ENCODE measurements at places on chromosomes 4 and X.

GRCh38 chrX:55312655-55313054 lies 47.9 kb upstream of the PAGE3 start:
- no peak for DNase-seq

DNA sequence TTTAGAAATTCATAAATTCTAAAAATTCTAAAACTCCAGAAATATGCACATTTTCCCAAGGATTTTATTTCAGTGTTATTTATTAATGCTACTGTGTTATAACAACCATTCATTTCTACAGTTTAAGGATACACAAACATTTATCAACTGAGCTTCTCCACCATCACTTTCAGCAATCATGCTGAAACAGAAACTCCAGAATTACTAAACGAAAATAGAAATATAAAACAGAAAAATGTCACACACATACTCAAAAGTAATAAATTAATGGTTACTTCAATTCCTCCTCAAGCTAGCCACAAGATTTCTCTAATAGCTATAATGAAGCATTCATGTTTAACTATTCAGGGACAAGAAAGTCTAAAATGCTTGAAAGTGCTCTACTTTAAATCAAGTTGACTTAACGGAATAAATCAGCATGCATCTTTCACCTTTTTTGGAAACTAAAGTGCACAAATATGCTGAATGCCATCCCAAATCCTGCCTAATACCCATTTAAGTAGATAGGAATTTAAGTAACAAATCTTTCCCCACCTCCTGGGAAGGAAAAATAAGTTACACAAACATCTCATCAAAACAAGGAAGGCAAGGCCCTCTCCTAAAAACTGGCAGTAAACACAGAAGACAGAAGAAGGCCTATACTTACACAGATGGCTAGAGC lies 563 bp downstream of the FAM13A start:
- DNase-seq = no peak

- no peak for DNase-seq
Observed at GRCh38 chrX:111007238-111007637, 88.8 kb upstream of the PAK3 start.

- DNase-seq = no peak
Observed at GRCh38 chr4:5845035-5845905, 47.6 kb downstream of the CRMP1 start.

- no peak for DNase-seq
Observed at GRCh38 chr4:94352996-94353395, 10.4 kb upstream of the HPGDS start.

DNA sequence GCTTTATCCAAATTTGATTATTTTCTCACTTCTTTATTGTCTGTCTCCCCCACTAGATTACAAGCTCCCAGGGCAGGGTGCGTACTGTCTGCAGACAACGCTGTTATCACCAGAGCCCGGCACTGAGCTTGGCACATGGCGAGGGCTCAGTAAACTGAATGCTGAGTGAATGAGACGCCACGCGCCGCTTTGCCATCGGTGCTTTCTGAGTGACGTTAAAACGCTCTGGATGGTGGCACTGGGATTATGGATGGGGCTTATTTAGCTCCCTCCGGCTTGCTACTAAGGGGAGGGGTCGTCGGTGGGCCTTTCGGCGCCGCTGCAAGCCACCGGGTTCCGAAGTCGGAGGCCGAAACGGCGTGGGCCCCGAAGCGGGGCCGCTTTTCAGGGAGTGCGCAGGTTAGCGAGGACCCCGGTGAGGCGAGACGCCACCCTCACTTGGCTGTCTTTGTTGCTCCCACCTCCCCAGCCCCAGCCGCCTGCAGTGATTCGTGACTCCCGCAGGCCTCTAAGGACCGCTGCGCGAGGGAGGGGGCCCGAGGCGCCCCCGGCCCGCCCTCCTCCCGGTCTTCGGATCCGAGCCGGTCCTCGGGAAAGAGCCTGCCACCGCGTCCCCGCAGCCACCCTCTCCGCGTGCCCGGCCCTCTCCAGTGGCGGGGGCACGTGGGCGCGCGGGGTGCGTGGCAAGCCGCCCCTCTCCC lies 569 bp upstream of the FHL1 start:
- no peak for DNase-seq

DNA sequence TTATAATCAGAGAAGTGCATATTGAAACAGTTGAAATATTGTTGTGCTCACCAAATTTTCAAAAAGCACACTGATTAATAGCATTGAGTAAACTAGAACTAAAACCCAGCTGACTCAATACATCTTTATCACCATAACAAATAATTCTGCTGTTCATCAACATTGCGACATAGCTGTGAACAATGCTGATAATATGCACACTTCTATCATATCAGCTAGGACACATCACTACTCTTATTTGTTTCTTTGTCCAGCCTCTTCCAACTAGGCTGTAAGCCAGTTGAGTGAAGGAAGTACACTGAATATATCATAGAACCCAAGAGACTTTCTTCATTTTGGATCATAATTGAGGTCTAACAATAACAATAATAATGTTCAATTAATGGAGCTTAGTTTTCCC lies 349.7 kb downstream of the IQCM start:
- no peak for DNase-seq

GRCh38 chrX:97290199-97290598 lies 406.5 kb downstream of the RPA4 start:
- DNase-seq = no peak

GRCh38 chr4:79864500-79865200 lies 208.4 kb downstream of the ANTXR2 start:
- no peak for DNase-seq

DNA sequence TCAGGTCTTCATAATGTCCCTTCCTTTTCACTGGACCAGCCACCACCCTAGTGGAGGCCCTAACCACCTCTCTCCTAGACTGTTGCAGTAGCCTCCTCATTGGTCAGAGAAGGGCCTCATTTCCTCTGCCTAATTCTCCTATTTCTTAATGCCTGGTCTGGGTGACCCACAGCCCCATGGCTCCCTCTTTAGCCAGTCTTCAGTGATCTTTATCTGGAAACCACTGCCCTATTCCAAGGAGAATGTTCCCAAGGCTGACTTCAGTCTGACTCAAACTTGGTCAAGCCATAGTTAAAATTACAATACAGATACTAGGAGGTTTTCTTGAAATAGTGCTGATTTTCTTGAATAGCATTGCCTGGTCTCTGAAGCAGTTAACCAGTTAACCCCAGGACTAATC lies 53.6 kb upstream of the PRPS1 start:
- no peak for DNase-seq

DNA sequence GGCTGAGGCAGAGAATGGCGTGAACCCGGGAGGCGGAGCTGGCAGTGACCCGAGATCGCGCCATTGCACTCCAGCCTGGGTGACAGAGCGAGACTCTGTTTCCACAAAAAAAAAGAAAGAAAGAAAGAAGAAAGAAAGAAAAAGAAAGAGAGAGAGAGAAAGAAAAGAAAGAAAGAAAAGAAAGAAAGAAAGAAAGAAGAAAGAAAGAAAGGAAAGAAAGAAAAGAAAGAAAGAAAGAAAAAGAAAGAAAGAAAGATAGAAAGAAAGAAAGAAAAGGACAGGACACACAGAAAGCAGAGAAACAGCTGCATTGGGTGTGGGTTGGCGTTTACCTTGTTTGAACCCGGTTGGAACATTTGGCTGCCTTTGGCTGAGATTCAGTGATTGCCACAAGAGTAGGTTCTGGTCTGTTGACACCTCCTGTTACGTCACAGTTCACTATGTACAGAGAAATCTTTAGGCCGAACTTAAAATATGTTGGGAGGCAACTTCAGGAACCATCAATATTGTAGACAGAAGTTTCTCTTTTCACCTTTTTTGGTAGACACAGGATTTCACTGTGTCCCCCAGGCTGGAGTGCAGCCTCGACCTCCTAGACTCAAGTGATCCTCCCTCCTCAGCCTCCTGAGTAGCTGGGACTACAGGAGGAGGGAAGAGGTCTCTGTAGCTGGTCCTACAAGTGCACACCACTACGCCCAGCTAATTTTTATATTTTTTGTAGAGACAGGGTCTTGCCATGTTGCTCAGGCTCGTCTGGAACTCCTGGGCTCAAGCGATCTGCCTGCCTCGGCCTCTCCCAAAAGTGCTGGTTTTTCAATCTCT lies 16.3 kb upstream of the PLCXD1 start:
- no peak for DNase-seq

DNA sequence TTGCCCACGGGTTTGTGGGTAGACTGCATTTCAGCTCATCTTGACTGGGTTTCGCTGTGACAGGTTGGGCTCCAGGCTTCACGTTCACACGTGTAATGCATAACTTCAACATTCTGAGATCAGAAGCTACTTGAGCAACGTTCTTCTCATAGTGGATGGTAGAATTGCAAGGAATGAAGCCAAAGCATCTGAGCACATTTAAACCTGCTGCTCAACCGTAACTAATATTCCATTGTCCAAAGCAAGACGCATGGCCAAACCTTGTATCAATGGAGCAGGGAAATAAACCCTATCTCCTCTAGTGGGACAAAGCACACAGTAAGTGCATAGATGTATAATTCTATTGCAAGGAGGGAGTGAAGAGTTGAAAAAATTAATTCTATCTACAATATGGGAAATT lies 86.5 kb upstream of the PTCHD1 start:
- no peak for DNase-seq

GRCh38 chr4:67006791-67007190 lies 538.5 kb downstream of the CENPC start:
- DNase-seq = no peak

- no peak for DNase-seq
Observed at GRCh38 chrX:44422631-44423030, 79.2 kb upstream of the EFHC2 start.

- no peak for DNase-seq
Observed at GRCh38 chr4:42398871-42399331, 1.6 kb downstream of the SHISA3 start.

DNA sequence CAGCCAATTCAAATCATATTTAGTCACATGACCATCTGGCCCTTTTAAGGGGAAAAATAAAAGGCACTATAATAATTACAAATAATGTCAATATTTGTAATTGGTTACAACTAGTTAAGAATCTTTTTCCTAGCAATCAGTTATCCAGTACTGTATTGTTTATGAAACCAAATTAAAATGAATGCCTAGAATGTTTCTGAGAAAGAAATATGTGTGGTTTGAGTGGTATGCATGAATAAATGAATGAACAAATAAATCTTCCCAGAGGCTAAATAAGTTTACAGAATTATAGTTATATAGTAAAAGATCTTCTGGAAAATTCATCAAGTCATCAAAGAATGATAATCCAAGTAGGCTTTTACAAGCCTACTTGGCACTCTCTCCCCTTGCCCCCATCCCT lies 55.8 kb upstream of the F8A3 start:
- no peak for DNase-seq

DNA sequence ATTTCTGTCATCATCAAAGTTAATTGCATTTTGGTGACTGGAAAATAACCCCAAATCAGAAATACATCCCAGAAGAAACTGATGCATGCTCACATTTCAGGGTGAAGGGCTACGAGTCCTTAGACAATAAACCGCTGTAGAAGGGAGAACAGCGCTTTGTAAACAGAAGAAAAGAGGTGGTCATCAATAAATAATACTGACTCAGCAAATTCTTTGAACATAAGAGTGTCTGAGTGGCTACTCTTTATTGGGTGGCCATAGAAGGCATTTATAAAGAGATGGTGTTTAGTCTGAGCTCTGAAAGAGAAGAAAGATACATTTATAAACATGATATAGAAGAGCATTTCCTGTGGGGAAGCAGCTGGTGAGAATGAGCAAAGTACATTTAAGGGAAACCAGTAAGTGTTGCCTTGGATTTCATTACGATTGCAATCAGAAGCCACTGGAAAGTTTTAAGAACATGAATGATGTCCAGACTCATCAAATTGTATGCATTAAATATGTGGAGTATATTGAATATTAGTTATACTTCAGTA lies 246.9 kb upstream of the GIMD1 start:
- DNase-seq = no peak

DNA sequence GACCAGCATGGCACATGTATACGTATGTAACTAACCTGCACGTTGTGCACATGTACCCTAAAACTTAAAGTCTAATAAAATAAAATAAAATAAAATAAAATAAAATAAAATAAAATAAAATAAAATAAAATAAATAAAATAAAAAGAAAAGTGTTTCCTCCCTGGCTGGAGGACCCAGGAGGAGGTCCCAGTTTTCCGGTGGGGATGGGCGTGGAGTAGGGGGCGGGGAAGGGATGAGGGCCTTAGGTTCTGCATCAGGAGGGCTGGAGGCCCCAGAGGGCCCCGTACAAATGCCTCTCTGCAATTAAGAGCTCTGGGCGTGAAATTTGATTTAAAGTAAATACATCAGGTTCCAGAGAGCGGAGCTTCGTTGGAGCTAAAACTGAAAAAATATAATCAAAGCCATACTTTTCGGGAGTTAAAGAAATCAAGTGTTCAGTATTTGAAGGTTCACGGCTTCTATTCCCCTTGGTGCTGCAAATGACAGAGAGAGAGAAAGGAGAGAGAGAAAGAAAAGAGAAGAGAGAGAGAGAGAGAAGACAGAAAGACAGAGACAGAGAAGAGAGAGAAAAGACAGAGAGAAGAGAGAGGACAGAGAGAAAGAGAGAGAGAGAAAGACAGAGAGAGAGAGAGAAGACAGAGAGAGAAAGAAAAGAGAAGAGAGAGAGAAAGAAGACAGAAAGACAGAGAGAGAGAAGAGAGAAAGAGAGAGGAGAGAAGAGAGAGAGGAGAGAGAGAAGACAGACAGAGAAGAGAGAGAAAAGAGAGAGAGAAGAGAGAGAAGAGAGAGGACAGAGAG lies 8.7 kb upstream of the SHOX start:
- DNase-seq = no peak

GRCh38 chrX:29044423-29045184 lies 457.4 kb downstream of the IL1RAPL1 start:
- DNase-seq = no peak

- DNase-seq = no peak
Observed at GRCh38 chrX:16678689-16679088, 28.7 kb downstream of the S100G start.

GRCh38 chr4:77917601-77918000 lies 55.0 kb downstream of the MRPL1 start:
- no peak for DNase-seq
